ENCODE measurements at places on chromosomes 12 and 14.
A peak's percentile ranks its signal among the peaks of the same experiment; 100 is the strongest.

- no peak for DNase-seq
Measured at GRCh38 chr12:2619136-2619535, 175.6 kb upstream of the FKBP4 start.

DNA sequence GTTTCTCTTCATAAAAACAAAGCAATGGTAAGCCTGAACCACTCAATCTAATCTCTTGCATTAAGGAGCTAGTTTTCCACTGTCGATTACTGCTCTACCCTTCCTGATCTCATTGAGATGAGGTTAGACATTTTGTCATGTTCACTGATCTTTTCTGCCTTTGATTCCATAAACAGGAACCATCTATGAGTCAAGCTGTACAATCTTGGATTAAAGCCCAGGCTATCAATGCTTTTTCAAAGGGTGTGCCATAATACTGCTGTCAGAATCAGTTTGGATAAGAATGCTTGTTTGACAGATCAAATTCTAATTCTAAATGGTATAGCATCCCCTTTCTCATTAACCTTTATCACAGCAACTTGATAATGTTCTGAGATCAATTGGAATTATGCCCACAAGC lies 16.1 kb downstream of the GRIP1 start:
- peak; percentile 2 for DNase-seq

GRCh38 chr12:53443955-53444354 lies 2.4 kb downstream of the PRR13 start:
- DNase-seq: no peak

- DNase-seq: no peak
Measured at GRCh38 chr12:67705394-67706370, 57.1 kb downstream of the DYRK2 start.

GRCh38 chr14:37889087-37889486 lies 293.7 kb downstream of the TTC6 start:
- no peak for DNase-seq

DNA sequence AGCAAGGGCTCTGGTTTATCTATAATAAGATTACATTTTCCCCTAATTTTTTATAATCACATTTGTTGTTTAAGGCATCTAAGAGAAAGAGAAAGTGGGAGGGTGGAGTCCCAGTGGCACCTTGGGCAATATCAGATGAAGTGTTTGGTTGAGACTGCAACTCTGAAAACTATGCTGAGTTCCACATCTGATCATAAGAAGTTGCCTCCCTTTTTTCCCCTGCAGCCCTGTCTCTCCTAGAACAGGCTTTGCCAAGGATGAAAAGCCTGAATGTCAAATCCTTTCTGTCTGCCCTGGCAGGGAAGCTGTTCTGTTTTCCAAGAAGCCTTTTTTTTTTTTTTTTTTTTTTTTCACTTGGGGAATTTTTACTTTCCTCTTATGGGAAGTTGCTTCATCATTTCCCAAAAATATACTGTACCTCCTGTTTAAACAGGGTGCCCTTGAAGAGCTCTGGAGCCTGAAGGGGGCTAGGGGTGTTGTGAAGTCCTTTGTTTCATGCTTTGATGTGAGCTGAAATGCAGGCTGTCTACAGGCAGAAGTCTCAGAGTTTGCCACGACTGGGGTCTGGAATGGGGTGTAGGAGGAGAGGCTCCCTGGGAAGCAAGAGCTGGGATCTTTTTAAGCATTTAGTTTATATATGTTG lies 71.3 kb downstream of the SUSD6 start:
- peak; percentile 86 for DNase-seq

GRCh38 chr12:116990971-116991966 lies 80.5 kb downstream of the FBXW8 start:
- no peak for DNase-seq

GRCh38 chr14:29102266-29102665 lies 335.7 kb downstream of the FOXG1 start:
- DNase-seq: no peak

GRCh38 chr12:94109160-94109559 lies 39.2 kb upstream of the PLXNC1 start:
- DNase-seq: peak; percentile 19

- no peak for DNase-seq
Measured at GRCh38 chr12:110782094-110782493, 39.4 kb upstream of the PPP1CC start.

DNA sequence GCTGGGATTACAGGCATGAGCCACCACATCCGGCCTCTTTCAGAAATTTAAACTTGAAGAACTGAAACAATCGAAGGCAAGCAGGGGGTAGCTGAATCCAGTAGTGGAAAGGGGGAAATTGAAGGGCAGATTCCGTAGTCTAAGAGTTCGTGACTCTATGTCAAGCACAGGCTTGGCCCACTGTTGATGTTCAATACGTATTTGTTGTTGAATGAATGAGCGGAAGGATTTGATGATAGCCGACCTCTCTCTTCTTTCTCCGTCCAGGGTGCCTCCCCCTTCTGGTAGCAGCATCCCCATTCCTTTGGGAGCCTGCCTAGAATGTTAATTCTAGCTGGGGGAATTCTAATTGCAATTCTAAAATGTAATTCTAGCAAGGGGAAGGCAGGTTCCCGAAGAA lies 59.8 kb upstream of the MED13L start:
- DNase-seq: no peak

GRCh38 chr14:74612350-74613021 lies 449 bp upstream of the LTBP2 start:
- DNase-seq: peak; percentile 87

DNA sequence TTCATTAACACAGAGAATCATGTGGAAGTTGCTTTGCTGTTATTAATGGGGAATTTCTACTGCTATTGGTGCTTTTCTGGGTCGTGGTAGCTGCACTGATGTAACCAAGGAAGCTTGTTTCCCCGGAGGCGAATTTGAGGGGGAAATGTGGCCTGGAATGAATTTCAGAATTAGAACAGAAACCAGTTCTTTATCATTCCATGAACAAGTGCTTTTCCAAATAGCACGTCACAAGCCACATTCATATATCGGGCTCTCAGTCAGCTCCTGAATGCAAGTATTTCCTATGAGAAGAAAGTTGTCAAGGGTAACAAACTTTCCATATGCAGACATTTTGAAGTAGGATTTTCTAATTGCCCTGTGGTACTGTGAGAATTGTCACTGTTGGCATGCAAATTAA lies 1353.2 kb downstream of the AACS start:
- DNase-seq: no peak

GRCh38 chr12:44118946-44119345 lies 283.1 kb downstream of the TMEM117 start:
- no peak for DNase-seq

- peak; percentile 49 for DNase-seq
Measured at GRCh38 chr12:89880690-89881350, 172.2 kb upstream of the ATP2B1 start.

DNA sequence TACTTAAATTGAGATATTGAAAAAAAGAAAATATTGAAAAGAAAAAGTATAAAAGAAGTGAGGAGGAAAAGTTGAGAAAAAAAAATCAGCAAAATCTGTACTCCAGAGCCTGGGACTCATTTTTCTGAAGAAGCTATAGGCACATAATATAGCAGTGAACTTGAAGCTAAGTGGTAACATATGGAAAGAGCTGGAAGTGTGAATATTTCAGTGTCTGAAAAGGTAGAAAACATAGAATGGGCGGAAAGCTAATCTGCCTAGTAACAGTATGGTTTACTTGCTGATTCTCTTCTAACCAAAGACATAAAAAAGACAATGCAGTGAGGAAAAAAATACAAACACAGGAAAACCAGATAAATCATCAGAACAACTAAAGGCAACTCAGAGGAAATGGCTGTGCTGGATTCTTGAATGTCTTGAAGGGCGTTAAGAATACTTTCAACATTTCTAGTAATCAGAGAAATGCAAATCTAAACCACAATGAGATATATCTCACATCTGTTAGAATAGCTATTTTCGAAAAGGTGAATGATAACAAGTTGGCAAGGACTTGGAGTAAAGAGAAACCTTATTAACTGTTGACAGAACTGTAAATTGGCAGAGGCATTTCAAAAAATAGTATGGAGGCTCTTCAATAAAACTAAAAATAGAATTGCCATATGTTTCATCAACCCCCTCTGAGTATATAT lies 784.6 kb downstream of the LRFN5 start:
- DNase-seq: no peak

DNA sequence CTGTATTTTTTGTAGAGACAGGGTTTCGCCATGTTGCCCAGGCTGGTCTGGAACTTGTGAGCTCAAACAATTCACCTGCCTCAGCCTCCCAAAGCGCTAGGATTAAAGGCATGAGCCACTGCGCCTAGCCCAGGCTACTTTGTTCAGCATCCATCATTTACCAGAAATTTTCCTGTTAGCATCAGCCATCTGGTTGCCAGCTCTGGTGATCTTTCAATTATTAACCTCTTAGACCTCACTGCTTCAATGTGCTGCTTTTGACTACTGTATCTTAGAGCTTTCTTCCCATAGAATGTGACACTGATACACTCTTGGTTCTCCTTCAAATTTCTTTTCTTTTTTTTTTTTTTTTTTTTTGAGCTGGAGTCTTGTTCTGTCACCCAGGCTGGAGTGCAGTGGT lies 5.4 kb upstream of the AMHR2 start:
- no peak for DNase-seq

- DNase-seq: no peak
Measured at GRCh38 chr12:66516133-66516532, 162.7 kb downstream of the GRIP1 start.

- DNase-seq: no peak
Measured at GRCh38 chr12:22447223-22447622, 97.1 kb downstream of the C2CD5 start.

DNA sequence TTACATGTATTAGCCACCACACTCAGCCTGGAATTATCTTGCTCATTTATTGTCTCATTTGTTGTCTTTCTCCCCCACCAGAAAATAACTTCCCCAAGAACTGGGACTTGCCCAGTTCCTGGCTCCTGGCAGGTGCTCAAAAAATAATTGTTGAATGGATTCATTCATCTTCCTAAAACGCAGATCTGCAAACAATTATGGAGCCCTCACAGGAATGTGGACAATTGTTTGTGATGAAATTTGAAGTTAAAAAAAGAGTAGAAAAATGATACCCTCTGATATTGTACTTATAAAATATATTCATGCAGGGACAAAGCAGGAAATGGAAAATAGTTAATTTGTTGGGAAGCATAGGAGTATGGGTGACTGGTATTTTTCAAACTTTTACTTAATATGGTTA lies 60.7 kb upstream of the MAP1LC3B2 start:
- no peak for DNase-seq

DNA sequence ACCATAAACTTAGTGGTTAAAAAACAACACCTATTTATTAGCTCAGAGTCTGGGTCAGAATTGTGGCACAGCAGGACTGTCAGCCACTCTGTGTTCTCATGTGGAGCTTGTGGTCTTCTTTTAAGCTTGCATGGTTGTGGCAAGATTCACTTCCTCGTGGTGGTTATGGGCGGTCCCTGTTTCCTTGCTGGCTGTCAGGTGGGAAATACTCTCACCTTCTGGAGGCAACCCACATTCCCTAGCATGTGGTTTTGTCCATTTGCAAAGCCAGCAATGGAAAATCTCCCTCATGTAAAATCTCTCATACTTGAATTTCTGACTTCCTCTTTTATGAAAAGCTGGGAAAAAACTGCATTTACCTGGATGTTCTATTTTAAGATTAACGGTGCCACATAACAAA lies 229.8 kb downstream of the ALX1 start:
- DNase-seq: peak; percentile 2

DNA sequence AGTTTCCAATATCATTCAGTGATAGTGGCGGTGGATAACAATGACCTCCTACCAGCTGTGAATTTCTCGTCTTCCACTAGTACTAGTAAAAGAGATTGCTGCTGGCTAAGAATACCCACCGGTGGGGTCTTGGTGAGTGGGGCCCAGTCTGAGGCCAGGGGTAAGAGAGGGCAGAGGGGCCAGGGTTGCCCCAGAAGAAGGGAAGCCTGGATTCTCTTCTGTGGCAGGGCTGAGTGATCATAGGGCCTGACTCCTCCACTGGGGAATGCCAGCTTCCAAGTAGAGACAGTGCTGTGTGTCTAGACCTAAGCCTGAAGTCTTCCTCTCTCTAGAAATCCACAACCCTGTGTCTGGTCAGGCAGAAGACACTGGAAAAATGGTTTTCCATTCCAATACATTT lies 5.8 kb upstream of the TMEM63C start:
- DNase-seq: no peak

- no peak for DNase-seq
Measured at GRCh38 chr12:89497467-89497866, 27.1 kb downstream of the GALNT4 start.

DNA sequence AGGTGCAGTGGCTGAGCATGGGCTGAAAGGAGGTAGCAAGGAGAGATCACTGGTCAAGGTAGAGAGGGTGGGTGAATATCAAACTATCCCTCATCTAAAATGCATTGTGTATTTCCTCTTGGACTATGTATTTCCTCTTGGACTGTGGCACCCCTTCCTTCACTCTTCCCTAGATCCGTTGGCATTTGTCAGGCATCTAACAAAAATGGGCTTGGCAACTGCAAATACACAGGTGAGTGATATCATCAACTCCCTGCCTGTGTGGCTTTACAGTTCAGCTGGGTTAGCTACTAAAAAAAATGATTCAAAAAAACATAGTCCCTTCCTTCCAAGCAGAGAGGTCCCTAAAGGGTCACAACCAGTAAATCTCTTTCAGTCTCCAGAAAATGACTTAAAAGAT lies 142.8 kb upstream of the FUT8 start:
- no peak for DNase-seq

DNA sequence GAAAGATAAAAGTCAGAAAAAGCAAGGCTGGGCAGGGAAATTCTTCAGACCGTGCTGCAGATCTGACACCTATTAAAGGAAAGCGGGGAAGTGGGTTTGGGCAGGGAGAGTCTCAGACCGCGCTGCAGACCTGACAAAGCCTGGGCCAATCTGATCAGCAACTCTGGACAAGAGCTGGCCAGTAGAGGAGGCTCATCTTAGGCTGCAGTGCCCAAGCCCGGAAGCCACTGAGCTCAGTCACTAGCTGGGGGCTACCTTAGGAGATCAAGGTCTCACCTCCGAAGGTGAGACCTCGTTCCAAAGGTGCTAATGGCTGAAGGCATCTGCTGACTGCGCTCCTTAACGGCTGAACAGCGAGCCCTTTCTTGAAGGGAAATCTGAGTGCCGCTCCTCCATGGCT lies 60.2 kb downstream of the SINHCAF start:
- no peak for DNase-seq

DNA sequence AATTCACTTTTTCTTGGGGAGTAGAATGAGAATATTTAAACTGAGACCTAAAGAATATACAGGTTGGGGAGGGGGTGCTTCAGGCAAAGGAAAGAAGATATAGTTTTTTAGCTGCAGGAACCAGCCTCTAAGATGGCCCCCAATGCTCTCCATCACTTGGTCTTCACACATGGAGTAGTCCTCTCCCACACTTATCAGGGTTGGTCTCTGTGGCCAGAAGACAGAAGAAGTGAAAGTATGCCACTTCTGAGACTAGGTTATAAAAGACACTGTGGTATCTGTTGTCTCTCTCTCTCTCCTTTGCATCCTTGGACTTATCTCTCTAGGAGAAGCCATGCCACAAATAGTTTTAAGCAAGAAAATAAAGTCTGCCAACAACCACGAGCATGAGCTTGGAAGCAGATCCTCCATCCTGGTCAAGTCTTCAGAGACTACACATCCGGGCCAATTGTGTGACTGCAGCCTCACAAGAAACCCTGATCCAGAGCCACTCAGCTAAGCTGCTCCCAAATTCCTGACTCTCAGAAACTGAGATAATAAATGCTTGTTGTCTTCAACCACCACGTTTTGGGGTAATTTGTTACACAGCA lies 18.0 kb downstream of the PUS7L start:
- no peak for DNase-seq

GRCh38 chr12:34390846-34391700 lies 368.8 kb downstream of the ALG10 start:
- no peak for DNase-seq
